Left renal pelvis (tissue), 4 donors: ENCODE measurements at places on chromosomes 6 and 20. TPM values are rescaled to one million over a fixed set of nuclear protein-coding genes. Genes with fewer than 3 reads are reported as not detected.

The FAM217A gene
- polyA plus RNA-seq: 3.5 TPM

The MUCL3 gene
- not detected for polyA plus RNA-seq

The CALHM4 gene
- polyA plus RNA-seq: 0.85 TPM

The HAO1 gene
- not detected for polyA plus RNA-seq

The SLC22A7 gene
- polyA plus RNA-seq: 0.76 TPM

The EBF4 gene
- 44.5 TPM for polyA plus RNA-seq
